ENCODE measurements at places on chromosomes 5 and 9.
A peak's percentile ranks its signal among the peaks of the same experiment; 100 is the strongest.

DNA sequence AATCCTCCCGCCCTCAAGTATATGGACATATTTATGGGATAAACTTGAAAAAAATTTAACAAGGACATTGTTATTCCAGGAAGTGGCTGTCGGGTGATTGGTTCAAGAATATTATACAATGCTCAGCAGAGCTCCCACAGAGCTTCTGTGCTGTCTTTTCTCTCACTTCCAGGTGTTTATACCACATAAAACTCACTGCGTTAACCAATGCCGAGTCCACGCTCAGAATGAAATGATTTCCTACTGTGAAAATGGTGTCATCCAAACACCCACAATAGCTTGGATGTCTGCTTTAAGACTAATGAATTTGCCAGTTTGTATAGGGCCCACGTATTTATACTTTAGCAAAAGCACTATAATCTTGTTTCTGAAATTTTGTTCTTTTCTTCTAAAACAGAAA, 368.2 kb downstream of the NDUFS4 start:
- ATAC-seq, result no peak

DNA sequence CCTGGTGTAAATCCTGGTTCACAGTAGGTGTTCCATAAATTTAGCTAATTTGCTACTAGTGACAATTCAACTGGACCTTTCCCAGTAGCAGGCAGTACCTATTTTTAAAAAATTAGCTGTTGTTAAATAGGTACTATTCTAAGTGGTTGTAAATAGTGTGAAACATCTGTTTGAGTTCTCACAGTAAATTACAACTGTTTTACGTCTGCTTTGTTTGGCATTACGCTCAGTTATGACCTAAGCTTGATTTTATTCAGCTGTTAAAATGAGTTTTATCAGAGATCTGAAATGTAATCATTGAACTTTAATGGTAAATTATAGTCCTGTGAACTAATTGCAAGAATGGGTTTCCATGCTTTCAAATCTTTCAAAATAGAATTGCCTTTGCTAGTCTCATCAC, 93.9 kb downstream of the GPBP1 start:
- no peak for ATAC-seq

- no peak for ATAC-seq
Measured at GRCh38 chr9:111728143-111728542, 66.6 kb downstream of the SHOC1 start.

DNA sequence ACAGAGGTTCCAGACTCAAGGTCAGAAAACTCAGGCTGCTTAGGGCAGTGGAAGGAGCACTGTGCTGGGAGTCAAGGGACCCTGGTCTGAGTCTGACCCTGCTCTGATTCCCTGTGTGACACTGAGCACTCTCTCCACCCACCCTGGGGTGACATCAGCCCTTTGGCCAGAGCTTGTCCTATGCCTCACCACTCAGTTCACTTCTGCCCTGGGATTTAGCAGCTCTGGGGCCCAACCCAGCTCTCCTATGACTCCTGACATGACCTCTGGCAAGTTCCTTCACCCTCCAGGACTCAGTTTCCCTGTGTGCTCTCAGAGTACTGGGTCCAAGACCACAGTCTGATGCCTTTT, 63.9 kb downstream of the FAM114A2 start:
- no peak for ATAC-seq

DNA sequence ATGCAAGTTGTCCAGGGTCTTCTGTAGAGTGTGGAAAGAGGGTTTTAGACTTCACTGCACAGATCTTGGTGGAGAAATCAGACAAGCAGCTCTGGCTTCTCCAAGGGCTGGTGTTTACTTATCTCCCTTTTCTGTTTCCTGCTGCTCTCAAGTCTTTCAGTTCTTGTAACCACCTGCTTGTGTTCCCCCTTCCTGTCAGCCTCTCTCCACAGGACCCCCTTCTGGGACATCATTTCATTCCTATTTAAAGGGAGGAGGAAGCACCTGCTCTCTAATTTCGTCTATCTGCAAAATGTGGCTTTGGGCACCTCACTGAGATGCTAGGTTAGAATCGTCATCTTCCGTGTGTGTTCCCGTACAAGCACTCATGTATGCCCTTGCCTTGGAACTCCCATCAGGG, 636.2 kb downstream of the MTRR start:
- no peak for ATAC-seq

DNA sequence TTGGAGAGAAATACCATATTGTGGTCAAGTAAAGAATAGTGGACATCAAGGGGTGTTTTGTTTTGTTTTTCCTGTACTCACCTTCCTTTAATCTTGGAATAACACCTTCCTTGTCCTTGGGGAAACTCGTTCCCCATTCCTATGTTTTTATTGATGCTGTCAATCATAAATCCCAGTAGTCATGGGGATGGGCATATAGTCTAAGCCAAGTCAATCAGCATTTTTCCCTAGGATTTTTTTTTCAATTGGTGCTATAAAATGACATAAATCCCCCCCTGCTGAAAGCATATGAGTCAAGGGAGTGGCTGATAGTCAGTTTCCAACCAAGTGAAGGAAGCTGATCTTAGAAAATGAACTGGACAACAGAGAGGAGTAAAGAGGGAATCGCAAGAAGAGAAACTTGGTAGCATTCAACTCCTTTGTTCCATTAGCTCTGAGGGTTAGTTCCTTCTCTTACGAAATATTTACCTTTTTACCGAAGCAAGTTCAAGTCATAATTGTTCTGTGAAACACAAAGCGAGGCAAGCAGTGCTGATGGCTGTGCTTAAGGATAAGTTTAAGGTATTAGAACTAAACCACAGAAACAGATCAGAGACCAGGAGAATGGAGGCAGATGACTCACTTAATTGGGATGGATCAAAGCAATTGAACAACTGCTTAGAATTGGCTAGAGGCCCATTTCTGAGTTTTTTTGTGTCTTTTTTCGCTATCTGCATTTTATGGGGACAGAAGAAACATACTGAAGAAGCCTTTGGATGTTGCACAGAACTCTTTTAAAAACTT, 218.6 kb downstream of the SEMA6A start:
- ATAC-seq, result no peak

DNA sequence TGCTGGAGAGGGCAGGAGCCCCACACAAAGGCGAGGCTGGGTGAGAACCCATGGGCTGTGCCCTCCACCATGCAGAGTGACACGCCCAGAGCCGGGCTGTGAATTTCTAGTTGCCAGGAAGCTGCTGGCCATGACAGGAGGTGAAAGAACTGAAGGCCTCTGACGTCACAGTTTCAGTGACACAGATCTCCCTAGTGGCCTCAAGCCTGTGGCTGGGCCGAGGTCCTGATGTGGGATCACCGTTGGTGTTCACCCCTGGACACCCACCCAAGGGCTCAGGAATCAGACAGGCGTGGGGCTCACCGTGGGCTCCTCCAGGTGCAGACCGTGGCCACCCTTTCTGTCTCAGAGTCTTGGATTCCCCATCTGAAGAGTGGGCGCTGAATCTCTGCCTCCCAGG, 39.9 kb downstream of the MSX2 start:
- ATAC-seq, result no peak

- ATAC-seq, result no peak
Measured at GRCh38 chr9:6495466-6495865, 82.5 kb downstream of the UHRF2 start.

GRCh38 chr9:98022447-98022846, 34.1 kb upstream of the NANS start:
- no peak for ATAC-seq

DNA sequence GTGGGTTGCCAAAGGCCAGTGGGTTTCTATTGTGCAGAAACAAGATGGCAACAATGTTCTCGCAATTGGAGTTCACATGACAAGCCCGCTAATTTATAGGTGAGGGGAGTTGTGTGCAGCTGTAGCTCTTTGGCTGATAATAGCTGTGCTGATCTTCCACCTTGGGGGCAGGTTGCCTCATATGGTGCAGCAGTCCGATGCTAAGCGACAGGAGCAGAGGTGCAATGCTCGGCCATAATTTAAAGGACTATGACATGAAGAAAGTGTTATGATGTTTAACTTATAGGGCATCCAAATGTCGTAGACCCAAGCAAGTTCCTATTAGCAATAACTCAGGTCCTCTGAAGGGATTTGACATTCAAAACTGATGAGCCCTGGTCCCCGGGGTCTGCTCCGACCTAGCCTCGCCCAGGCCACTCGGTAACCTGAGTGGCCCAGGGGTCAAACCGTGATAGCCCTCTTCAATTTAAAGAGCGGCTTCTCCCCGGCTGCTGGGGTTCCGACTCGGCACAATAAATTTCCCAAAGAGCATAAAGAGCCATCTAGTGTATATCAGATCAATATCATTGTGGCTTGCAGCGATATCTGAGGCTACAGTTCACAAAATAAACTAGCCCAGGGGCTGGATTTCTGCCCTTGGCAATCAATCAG, 724.0 kb downstream of the IRX1 start:
- no peak for ATAC-seq

- no peak for ATAC-seq
Measured at GRCh38 chr5:36436306-36436705, 134.6 kb upstream of the RANBP3L start.

DNA sequence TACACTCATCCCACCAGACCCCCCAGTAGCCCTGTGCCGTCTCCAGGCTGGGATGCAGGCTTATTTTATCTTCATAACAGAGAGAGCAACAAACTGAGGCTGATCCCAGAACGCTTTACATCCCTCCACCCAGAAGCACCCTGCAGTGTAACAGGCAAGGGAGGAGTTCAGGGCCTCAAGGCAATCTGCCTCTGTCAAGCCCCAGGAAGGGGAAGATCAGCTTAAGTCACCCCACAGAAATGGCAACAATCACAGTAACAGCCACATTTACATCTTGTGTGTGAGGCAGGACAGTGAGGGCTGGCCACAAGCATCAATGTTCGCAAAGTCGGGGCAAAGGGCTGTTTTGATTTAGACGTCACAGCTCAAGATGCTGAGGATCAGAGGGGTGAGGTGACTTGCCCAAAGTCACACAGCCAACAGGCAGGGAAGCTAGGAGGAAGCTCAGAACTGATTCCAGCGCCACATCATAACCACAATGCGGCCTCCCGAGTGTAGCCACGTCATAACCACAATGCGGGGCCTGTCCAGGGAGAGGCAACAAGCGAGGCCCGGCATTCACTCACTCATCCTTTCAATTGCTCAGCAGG, 14.4 kb downstream of the STK10 start:
- peak; percentile 31 for ATAC-seq

GRCh38 chr9:134318941-134319305, 7.3 kb upstream of the RXRA start:
- ATAC-seq, result no peak

GRCh38 chr9:134361843-134362414, 35.7 kb downstream of the RXRA start:
- no peak for ATAC-seq
